ENCODE measurements at places on chromosomes 12 and 14.

- H3K4me1 ChIP-seq, result no peaks in the 10 kb centered on the region
- DNase-seq, result no peak
Observed at GRCh38 chr14:76639606-76640229, 121.5 kb upstream of the VASH1 start.

DNA sequence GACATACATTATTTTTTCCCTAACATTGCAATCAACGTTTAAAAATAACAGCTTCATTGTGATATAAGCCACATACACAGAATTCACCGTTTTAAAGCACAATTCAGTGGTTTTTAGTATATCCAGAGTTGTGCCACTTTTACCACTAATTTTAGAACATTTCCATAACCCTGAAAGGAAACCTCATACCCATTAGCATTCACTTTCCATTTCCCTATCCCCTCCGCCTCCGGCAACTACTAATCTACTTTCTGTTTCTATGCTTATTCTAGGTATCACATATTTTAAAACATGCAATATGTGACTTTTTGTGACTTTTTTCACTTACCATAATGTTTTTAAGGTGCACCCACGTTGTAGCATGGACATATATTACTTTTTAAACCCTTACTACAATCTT, 55.6 kb upstream of the ISM2 start:
- no peak overlapping the region for H3K27ac ChIP-seq
- H3K4me3 ChIP-seq, result no peak overlapping the region
- no peaks in the 10 kb centered on the region for H3K27me3 ChIP-seq
- DNase-seq, result no peak
- H3K36me3 ChIP-seq, result peaks cover 14% of the 10 kb centered on the region

DNA sequence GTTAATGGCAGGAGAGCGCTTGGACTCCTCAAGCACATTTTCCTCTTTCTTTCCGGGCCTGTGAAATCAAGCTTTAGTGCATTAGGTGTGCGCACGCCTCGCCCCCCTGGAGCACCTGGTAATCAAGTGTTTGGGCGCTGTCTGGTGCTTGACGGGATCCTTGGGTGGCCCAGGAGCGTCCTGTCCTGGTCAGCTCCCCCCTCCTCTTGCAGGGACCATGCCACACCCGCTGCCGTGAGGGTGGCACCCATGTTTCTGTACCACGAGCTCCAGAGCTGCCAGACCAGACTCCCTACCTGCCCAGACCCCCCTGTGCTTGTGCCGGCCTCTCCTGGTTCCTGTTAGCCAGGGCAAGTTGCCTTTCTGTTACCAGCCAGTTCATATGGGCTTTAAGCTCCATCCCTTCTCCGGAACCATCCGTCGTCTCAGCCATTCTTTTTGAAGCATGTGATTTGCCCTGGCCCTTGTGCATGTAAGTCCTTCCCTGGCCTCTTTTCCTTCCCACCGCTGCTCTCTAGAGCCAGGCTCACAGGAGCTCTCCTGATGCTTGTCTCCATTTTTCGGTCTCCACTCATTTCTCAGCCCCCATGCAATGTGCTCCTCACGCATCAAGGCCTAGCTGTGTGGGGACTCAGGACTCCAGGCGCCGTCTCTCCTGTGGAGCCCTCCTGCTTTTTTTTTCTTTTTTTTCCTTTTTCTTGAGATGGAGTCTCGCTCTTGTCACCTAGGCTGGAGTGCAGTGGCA, 66.1 kb downstream of the EP400 start:
- no peak for DNase-seq
- peaks cover 5% of the 10 kb centered on the region for H3K4me1 ChIP-seq
- H3K36me3 ChIP-seq, result peaks cover 52% of the 10 kb centered on the region
- no peak overlapping the region for H3K4me3 ChIP-seq
- no peaks in the 10 kb centered on the region for H3K27me3 ChIP-seq
- no peak overlapping the region for H3K27ac ChIP-seq

GRCh38 chr14:33432407-33433023, 493.8 kb downstream of the NPAS3 start:
- H3K27ac ChIP-seq, result no peak overlapping the region
- H3K4me1 ChIP-seq, result no peaks in the 10 kb centered on the region
- H3K4me3 ChIP-seq, result no peak overlapping the region
- H3K36me3 ChIP-seq, result no peaks in the 10 kb centered on the region
- DNase-seq, result no peak
- H3K27me3 ChIP-seq, result no peaks in the 10 kb centered on the region

DNA sequence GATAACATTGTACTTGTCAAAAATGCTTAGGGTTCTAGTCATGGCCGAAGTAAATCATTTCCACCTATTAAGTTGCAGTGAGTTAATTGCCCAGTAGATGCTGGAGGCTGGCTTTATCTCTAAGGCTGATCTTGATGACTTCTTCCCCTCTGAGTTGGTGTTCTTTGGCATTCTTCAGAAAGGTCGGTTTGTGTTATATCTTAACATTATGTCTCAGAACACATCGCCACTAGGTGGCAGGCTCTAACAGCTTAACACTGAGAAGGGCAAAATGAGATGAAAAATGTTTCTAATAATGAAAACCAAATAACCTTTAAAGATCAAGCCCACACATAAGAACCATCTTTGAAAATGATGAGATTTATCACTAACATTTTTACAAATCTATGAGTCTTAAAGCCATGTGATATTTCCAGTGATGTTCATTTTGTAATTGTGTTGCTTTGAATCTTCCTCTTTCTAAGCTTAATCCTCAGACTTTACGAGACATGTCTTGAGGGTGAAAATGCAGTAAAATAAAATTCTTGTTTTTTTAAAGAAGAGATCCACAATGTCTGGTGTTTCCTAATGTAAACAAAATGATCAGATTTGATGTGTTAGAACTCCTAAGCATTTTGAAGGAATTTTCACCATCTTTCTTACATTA, 28.6 kb downstream of the SUDS3 start:
- H3K27ac ChIP-seq, result no peak overlapping the region
- no peaks in the 10 kb centered on the region for H3K27me3 ChIP-seq
- H3K4me1 ChIP-seq, result no peaks in the 10 kb centered on the region
- DNase-seq, result peak; percentile 28

GRCh38 chr12:104340177-104340576, 36.6 kb downstream of the EID3 start:
- H3K27ac ChIP-seq, result no peak overlapping the region
- DNase-seq, result no peak
- no peak overlapping the region for H3K4me3 ChIP-seq
- peaks cover 25% of the 10 kb centered on the region for H3K36me3 ChIP-seq

DNA sequence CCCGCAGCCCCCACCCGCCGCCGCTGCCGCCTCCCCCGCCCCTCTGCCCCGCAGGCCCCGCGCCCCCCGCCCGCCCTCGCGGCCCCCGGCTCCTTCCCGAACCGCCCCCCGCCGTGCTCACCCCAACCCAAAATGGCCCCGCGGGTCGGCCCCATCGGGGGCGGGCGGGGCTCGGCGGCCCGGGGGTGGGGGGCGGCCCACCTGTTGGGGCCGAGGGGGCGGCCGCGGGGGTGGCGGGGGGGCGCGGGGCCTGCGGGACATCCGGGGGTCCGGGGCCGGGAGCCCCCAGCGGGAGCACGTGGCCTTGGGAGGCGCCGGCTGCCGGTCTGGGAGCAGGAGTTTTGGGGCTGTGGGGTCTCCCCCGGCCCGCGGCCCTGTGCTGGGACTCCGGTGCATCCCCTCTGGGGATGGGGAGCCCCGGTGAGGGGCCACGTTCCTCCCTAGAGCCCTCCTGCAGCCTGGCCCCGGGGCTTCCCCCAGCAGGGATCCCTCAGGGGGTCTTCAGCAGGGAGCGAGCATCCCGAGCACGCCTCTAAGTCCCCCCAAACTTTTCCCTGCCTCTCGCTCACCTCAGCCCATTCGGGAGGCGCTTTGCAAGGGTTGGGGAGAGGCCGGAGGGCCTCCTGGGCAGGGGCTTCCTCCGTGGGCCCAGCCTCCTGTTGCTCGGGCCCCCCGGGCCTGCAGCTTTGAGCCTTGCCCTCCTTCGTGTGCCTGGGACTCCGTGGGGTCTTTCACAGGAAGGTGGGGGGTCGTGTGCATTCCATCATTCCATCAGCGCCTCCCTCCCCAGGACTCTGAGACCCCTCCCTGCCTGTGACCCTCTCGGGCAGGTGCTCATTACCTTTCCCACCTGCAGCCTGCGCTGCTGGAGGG, 710 bp downstream of the MTA1 start:
- H3K36me3 ChIP-seq, result no peaks in the 10 kb centered on the region
- H3K4me1 ChIP-seq, result peaks cover 26% of the 10 kb centered on the region
- H3K27ac ChIP-seq, result peak overlapping the region; percentile 90
- peak overlapping the region; percentile 95 for H3K4me3 ChIP-seq

DNA sequence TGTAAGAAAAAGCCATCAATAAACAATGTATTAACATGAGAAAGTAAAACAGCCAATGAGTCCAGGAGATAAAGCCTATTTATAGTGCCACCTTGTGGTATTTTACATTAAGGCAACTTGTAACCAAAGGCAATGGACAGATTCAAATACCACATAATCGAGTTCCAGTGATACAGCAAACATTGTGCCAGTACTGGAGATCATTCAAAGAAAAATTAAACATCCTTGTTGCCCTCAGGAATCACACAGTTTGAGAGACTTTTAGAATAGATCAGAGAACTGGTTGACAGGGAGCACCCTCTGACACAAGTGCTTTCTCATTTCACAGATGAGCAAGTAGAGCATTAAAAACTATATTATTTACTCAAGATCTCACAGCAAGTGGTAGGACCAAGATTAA, 98.1 kb downstream of the DDHD1 start:
- H3K4me1 ChIP-seq, result no peaks in the 10 kb centered on the region
- peak; percentile 10 for DNase-seq
- no peak overlapping the region for H3K4me3 ChIP-seq
- peaks cover 16% of the 10 kb centered on the region for H3K36me3 ChIP-seq

DNA sequence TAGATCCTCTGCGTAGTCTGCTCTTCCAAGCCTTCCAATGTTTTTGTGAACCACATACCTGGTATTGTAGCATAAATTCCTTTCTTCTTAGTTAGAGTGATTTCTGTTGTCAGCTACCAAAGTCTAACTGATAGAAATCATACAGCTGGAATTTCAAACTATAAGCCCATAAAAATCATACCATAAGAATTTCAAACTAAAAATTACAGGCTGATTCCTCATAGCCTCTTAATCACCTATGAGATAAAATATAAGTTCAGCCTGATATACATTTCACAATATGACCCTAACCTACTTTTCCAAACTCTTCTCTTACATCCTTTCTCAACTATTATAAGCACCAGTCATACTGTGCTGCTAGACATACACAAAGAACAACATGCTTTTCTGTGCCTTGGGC, 64.8 kb downstream of the PTHLH start:
- no peak overlapping the region for H3K4me3 ChIP-seq
- DNase-seq, result no peak
- peaks cover 12% of the 10 kb centered on the region for H3K27me3 ChIP-seq
- H3K4me1 ChIP-seq, result no peaks in the 10 kb centered on the region

DNA sequence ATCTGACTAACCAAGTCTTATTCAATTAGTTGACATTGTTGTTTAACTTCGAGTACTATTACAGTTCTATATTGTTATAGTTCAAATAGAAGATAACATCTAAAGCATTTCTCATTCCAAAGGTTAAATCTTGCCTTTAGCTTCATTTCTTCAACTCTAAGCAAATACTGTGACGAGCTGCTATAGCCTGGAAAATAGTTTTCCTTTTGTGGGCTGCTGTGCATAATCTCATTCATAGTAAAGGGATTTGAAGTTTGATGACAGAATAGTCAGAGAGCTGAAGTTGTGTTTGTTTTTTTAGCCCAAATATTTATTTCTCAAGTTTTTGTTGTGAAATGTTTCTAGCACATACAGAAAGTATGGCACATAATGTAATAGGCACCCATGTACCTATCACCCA, 13.4 kb downstream of the PSEN1 start:
- no peak overlapping the region for H3K4me3 ChIP-seq
- H3K36me3 ChIP-seq, result peaks cover 15% of the 10 kb centered on the region
- no peak for DNase-seq
- H3K4me1 ChIP-seq, result peaks cover 8% of the 10 kb centered on the region

- H3K36me3 ChIP-seq, result peaks cover 2% of the 10 kb centered on the region
- DNase-seq, result no peak
- H3K27me3 ChIP-seq, result peaks cover 10% of the 10 kb centered on the region
- no peak overlapping the region for H3K27ac ChIP-seq
Observed at GRCh38 chr12:113120670-113121370, 14.7 kb downstream of the RASAL1 start.

GRCh38 chr14:75361751-75362433, 65.9 kb upstream of the JDP2 start:
- H3K27me3 ChIP-seq, result no peaks in the 10 kb centered on the region
- no peaks in the 10 kb centered on the region for H3K36me3 ChIP-seq
- no peak overlapping the region for H3K4me3 ChIP-seq

- H3K4me1 ChIP-seq, result no peaks in the 10 kb centered on the region
- H3K36me3 ChIP-seq, result no peaks in the 10 kb centered on the region
- no peaks in the 10 kb centered on the region for H3K27me3 ChIP-seq
- no peak overlapping the region for H3K27ac ChIP-seq
- DNase-seq, result no peak
Observed at GRCh38 chr12:66392266-66392915, 90.1 kb downstream of the HELB start.

GRCh38 chr12:106883426-106883825, 72.3 kb upstream of the TMEM263 start:
- H3K27ac ChIP-seq, result no peak overlapping the region
- H3K4me1 ChIP-seq, result no peaks in the 10 kb centered on the region
- H3K27me3 ChIP-seq, result peaks cover 9% of the 10 kb centered on the region
- H3K4me3 ChIP-seq, result no peak overlapping the region

DNA sequence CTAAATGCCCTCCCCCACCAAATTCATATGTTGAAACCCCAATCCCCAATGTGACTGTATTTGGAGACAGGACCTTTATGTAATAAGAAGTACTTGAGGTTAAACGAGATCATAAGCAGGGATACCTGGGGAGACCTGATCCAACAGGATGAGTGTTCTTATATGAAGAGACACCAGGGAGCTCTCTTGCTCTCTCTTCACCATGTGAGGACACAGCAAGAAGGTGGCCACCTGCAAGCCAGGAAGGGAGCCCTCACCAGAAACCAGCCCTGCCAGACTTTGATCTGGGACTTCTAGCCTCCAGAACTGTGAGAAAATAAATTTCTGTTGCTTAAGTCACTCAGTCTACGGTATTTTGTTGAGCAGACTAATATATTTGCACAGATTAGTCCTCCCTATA, 113.6 kb downstream of the NUAK1 start:
- H3K27me3 ChIP-seq, result peaks cover 12% of the 10 kb centered on the region
- H3K4me3 ChIP-seq, result no peak overlapping the region
- no peak for DNase-seq
- no peak overlapping the region for H3K27ac ChIP-seq
- H3K36me3 ChIP-seq, result no peaks in the 10 kb centered on the region
- no peaks in the 10 kb centered on the region for H3K4me1 ChIP-seq

- H3K36me3 ChIP-seq, result no peaks in the 10 kb centered on the region
- H3K27ac ChIP-seq, result no peak overlapping the region
- DNase-seq, result no peak
- H3K4me3 ChIP-seq, result no peak overlapping the region
- H3K27me3 ChIP-seq, result no peaks in the 10 kb centered on the region
Observed at GRCh38 chr12:101653503-101653902, 43.9 kb upstream of the CHPT1 start.

Data from memory B cell (primary cell).